GM13977 (cell line): ENCODE measurements at places on chromosomes 2 and 18.

DNA sequence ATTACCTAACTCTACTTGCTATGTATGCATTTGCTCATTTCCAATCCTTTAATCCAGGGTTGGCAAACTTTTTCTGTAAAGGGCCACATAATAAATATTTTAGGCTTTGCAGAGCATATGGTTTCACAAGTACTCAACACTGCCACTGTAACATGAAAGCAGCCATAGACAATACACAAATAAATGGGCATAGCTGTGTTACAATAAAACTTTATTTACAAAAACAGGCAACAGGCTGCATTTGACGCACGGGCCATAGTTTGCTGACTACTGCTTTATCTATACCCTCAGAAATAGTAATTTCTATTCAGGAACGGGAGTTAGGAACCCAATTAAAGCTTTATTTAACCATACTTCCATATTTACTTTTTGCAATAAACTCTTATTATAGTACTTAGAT is 138.7 kb downstream of the DHRS9 start:
- DNase-seq, result no peak

DNA sequence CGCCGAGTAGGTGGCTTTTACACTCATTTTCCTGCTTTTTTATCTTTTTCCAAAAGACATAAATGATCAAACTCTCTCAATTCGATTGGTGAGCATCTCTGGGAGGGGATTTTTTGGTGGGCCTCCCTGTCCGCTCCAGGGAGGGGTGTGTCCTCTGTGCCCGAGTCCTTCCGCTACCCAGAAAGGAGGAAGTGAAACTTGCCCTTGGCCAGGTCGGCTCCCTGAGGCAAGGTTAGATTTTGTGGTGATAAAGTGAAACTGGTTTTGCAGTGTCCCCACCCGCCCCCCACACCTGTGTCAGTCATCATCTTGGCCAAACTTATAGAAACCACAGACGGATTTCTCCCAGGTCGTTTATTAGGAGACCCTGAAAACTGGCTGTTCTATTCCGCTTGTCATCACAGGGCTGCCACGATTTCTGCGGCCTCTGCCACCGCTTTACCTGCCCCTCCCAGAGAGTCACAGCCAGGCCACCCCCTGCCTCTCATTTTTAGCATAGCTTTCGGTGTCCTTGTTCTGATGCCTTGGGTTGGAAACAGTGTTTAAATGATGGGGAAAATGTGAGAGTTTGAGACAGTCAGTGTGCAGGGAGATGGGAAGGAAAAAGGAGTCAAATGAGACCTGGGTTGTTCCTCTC is 93.6 kb downstream of the SH3BP4 start:
- peak; percentile 36 for DNase-seq

- DNase-seq, result no peak
Observed at GRCh38 chr2:238167761-238168160, 9.0 kb downstream of the ERFE start.

DNA sequence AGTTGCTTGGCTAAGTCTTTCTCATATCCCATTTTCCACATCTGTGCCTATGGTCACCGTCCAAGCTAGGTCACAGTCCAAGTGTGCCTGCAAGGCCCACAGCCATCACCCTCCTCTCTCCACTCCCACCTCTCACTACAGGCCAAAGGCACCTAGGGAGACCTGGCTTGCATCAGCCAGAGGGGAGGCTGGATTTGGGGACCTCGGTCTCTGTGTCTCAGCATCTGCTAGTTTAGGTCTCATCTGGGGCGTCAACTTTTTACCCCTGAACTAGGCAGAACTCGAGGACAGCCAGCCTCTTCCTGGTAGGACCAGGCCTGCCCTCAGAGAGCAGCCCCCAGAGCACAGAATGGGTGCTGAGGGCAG is 217.1 kb downstream of the DYSF start:
- DNase-seq, result no peak

DNA sequence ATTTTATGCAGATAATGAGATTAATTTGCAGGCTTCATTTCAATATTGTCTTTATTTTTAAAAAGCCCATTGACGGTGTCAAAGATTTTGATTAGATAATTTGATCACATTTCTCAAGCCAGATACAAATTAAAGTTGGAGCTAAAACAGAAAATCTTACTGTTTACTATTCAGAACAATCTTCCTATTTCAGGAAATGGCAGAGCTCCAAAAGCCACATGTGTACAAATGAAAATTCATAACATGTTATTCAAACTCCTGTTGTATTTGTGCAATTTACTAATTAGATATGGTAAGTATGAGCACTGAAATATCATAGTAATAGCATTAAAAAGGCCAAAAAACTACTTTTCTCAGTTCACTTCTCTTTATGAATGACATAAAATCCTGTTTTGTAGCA is 682.9 kb downstream of the KCNJ3 start:
- no peak for DNase-seq

- DNase-seq, result no peak
Observed at GRCh38 chr18:68560128-68560527, 154.8 kb downstream of the TMX3 start.

GRCh38 chr2:225842939-225843338 is 443.4 kb downstream of the NYAP2 start:
- DNase-seq, result no peak

GRCh38 chr2:71661782-71662181 is 208.4 kb downstream of the DYSF start:
- no peak for DNase-seq

GRCh38 chr2:134301099-134301927 is 47.4 kb downstream of the MGAT5 start:
- DNase-seq, result no peak

GRCh38 chr2:174012347-174013314 is 47.5 kb upstream of the SP3 start:
- no peak for DNase-seq

- no peak for DNase-seq
Observed at GRCh38 chr18:28267276-28267675, 90.3 kb upstream of the CDH2 start.

GRCh38 chr2:23387221-23387550 is 2.2 kb downstream of the KLHL29 start:
- DNase-seq, result no peak

- no peak for DNase-seq
Observed at GRCh38 chr18:79868811-79869541, 71.2 kb downstream of the KCNG2 start.

- DNase-seq, result no peak
Observed at GRCh38 chr2:219664944-219665343, 37.5 kb downstream of the SLC4A3 start.

- no peak for DNase-seq
Observed at GRCh38 chr2:217065695-217066405, 206.0 kb upstream of the TNP1 start.

DNA sequence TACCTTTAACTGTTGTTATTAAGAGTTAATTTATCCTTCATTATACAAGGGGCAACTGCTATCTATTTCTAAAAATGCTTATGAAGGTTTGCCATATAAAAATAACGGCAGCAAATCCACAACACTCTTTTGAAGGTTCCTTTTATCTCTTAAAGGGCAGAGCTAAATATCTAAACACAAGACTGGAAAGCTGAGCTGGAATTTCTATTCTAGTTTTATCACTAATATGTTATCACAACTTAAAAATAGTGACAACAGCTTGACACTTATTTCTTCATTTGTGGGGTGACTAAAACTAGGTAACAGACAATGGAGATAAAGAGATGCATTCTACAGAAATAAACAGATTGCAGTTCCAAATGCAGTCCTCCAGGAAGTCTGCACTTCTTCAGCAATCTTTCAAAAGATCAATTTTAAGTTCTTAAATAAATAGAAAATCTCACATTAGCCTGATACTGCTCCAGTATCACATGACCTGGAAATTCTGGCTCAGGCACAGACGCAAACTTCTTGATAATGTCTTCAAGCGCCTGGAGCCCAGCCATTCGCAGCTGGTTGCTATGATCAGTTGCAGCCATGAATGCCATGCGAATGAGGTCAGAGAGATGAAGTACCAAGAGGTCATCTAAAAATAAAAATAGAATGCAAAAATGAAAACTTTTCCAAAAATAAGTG is 54.0 kb upstream of the STRN start:
- no peak for DNase-seq

DNA sequence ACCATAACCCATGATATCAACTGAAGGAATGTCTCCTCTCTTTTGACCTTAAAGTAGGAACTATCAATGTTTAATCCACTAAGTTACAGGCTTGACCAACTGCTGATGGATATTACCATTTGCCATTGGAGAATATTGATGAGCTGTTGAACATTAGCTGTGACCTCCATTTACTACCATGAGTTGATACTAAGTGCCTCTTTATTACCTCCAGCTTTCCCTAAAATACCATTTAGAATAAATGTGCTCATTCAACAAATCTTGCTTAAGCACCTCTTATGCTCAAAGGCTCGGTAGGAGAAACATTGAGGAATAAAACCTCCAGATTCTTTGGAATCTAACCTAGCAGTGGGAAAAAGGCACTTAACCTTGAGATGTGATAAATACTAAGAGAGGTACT is 81.2 kb downstream of the FAM124B start:
- no peak for DNase-seq

DNA sequence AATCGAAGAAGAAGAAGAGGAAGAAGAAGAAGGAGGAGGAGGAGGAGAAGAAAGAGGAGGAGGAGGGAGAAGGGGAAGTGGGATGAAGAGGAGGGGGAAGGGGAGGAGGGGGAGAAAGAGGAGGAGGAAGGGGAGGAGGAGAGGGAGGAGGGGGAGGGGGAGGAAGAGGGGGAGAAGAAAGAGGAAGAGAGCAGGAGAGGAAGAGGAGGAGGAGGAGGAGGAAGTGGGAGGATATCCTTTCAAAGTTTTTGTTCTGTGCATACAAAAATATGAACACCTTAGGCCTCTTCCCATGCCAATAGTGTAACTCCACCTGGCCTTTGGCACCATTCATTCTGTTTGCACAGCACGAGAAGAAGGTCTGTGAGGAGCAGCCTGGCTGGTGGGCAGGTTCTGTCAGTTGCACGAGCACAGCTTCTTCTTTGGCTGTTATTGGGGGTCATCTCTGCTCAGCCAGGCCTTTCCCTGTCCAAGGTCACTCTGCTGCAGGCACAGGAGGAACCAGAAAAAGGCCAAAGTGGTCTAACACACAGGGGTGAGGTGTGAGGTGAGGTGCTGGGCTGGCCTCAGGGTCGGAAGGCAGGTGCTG is 25.8 kb upstream of the PLB1 start:
- DNase-seq, result no peak

GRCh38 chr2:17658251-17658843 is 95.3 kb downstream of the SMC6 start:
- peak; percentile 54 for DNase-seq

DNA sequence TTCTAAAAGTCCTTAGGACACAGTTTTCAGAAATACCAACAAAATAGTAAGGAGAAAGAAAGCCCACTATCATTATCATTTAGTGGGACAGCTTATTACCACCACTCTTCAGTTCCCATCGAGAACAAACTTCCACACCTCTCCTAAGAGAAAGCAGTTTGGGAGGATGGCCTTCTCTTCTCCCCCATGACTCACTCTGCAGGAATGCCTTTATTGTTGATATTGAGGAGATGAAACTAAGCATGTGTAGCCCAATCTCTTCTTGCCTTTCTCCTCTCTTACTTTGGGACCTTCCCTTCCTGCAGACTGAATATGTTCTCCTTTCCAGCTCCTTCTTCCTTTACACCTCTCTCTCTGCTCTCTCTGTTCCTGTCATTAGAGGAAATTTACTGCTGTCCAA is 30.0 kb upstream of the ERMN start:
- no peak for DNase-seq

DNA sequence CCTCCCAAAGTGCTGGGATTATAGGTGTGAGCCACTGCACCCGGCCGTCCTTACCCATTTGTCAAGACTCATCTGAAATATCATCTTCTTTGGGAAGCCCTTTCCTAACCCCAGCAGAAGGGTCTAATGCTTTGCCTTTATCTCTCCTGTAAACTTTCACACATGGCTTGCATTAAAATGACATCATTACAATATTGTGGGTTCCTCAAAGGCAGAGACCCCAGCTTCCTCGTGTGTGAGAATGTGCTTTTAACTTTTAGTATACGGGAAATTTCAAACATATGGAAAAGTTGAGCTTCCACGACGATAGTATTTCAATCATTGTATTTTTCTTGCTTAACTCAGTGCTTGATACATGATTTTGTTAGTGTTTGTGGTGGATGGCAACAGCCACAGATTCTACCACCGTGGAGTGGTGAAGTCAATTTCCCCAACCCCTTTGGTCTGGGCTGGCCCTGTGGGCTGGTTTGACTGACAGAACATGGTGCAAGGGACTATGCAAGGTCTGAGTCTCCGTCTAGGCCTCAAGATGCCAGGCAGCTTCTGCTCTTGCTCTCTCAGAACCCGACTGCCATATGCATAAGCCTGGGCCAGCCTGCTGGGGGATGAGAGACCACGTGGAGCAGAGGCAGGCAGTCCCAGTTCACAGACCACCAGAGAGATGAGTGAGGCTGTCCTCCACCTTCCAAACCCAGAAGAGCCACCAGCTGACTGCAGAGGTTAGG is 39.9 kb downstream of the NGEF start:
- no peak for DNase-seq

DNA sequence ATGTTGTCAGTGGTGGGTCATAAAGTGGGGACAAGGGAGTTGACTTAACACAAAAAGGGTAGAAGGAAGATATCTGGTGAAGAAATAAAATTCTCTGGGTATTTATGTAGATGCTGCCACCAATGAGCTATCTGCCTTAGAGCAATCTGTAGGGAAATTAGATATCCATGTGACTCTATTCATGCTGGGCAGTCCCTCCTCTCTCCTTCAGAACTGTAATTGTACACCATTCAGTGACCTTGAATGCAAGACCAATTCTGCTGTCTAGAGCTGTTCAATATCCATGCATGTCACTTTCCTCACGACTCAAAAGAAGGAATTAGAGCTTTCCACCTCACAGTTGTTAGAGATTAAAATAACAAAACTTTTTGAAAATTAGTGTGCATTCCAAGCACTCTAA is 28.6 kb upstream of the TDRD15 start:
- no peak for DNase-seq

GRCh38 chr2:173547499-173547898 is 192.8 kb downstream of the CDCA7 start:
- DNase-seq, result no peak

- no peak for DNase-seq
Observed at GRCh38 chr2:28745225-28745624, 6.4 kb upstream of the PPP1CB start.

- DNase-seq, result no peak
Observed at GRCh38 chr2:137287913-137288639, 522.7 kb downstream of the THSD7B start.

DNA sequence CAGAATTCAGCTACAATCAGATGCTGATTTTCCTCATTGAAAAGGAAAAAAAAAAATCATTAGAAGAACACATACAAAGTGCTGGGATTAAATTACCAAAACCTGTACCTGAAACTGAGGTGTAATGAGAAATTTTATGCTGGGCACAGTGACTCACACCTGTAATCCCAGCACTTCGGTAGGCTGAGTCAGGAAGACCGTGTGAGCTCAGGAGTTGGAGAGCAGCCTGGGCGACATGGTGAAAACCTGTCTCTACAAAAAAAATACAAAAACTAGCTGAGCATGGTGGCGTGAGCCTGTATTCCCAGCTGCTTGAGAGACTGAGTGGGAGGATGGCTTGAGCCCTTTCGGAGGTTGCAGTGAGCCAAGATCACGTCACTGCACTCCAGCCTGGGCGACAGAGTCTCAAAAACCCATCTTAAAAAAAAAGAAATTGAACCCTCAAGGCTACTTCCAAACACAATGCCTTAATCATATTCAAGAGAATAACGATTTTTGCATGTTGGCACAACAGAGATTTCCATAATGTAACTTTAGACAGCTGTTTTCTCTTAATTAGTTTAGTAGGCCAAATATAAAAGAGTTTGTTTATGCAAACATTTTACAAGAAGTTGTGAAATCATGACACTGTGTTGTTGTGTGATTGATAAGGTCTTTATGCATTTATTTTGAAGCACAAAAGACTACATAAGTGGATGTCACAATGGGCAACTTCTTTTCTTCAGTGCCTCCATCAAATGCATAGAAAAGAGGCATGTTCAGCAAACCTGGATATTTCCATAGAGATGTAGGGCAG is 63.9 kb downstream of the FAM161A start:
- DNase-seq, result no peak
